ENCODE measurements at places on chromosomes 12 and 14.

DNA sequence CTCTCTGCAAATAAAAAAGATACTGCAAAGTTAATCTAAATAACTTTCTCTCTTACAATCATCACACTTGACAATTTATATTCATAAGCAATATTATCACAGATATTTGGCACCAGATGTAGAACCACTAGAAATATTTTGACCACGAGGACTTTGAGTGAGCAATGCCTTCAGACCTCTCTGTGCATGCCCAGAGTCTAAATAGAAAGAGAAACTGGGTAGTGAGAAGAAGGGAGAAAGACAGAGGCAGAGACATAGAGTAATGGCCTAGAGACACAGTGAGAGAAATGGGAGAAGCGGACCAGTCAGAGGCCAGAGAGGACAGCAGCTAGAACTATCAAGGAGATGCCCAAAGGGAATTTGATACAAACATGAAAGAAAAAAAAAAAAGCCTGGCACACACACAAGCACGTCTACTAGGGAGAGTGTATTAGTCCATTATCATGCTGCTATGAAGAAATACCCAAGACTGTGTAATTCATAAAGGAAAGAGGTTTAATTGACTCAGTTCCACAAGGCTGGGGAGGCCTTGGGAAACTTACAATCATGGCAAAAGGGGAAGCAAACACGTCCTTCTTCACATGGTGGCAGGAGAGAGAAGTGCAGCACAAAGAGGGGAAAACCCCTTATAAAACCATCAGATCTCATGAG, 41.1 kb downstream of the BMP4 start:
- DNase-seq, result no peak

GRCh38 chr12:31732926-31733548, 4.2 kb upstream of the AMN1 start:
- no peak for DNase-seq

DNA sequence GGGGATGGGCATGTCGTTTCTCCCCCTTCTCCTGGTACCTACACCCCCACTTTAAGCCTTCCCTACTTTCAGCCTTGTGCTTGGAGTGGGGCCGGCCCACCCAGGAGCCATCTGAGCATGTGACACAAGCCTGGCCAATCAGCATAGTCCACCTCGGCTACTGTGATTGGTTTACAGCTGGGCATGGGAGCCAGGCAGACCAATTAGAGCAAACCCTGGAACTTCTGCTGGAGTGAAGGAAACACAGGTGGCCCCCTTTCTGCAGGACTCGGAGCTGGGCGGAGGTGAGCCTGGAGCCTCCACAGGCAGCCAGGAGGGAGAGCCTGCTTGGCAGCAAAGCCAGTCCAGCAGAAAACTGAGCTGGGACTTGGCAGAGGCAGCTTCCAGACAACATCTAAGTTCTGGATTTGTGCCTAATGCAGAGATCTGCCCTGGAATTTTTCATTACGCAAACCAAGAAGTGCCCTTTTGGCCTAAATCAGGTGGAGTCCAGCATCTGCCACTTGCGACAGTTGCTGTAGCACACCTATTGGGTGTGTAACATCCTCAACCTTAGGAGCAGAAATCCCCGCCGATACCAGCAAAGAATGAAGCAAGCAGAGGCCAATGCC, 59.5 kb downstream of the SCARB1 start:
- peak; percentile 55 for DNase-seq

- DNase-seq, result no peak
These were observed 175.2 kb upstream of the ATP2B1 start for GRCh38 chr12:89883630-89884389.

DNA sequence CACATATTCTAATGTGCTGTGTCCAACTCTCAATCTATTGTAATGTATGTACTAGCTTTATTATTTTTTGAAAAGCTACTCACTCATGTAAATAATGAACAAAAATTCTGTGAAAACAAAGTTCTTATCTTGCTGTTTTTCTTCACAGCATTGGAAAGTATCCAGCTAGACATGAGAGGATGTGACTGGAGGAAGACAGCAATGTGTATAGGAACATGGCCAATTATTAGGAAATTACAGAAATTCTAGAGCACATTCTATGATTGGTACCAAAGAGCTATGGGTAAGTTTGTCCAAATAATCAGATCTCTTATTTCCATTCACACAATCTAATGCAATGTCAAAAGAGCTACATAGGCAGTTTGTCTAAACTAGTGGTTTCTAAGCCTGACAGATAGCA, 1100.2 kb downstream of the FSCB start:
- DNase-seq, result no peak

DNA sequence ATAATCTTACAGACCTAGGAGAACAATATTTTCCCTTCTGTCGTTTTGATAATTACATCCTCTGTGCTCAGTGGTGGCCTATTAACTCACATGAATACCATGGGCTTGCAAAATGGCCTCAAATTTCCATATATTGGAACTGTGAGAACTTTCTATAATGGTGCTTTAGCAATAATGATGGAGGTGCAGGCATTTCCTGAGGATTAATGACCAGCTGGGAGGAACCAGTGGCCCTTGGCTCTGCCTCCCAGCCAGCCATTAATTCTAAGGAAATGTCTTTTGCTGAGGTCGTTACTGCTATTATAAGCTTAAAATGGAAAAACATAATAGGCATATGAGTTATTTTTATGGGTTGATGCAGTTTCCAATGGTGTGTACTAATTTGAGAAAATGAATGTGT, 33.6 kb downstream of the HMGA2 start:
- DNase-seq, result no peak

- no peak for DNase-seq
These were observed 9.2 kb downstream of the MLH3 start for GRCh38 chr14:75042035-75042434.

GRCh38 chr14:35435177-35435576, 30.6 kb upstream of the NFKBIA start:
- DNase-seq, result no peak

DNA sequence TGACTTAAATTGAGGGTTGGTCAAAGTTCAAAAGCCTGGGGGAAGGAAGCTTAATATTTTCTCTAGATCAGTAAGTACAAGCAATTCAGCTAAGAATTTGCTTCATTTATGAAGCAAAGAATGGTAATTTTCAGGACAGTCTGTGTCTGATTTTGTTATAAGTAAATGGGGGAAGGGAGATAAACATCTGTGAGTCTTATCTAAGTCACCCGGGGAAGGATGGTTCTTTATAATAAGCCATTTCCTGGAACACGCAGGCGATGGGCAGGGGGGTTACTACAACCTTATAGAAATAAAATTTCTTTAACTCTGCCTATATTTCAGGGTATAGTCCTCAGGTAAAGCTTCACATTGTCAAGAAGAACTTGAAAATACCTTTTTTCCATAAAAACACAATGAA, 42.9 kb downstream of the HELB start:
- no peak for DNase-seq

GRCh38 chr12:69688021-69688420, 11.1 kb downstream of the BEST3 start:
- DNase-seq, result no peak

DNA sequence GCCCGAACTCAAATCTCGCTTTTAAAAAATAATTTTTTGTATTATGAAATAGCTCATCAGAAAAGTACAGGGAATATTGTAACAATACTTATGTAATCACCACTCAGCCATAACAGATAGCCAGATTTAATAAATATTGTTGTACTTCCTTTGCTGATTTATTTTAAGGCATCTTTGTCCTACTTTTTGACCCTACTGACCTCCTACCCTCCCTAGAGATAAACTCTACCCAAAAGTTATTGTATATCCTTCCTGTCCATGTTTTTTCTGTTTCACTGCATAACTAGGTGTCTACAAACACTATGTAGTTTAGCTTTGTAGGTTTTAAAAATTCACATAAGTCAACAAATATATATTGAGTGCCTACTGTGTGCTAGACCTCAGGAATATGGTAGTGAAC, 25.1 kb downstream of the SOCS2 start:
- no peak for DNase-seq

DNA sequence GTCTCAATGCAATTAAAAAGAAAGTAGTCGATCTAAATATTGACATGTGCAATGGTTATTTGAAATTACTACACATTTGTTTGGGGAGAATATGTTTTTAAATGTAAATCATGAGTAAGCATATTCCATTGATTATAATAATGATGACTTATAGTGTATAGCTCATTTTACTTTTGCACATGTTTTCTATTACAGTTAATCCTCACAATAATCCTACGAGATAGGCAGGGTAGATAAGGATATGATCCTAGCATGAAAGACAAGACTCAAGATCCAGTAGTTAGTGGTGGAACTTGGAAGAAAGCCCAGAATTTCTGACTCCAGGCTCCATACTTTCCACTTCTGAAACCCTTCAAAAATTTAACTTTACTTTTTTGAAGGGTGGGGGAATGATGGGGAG, 94.0 kb downstream of the NAV3 start:
- DNase-seq, result no peak

DNA sequence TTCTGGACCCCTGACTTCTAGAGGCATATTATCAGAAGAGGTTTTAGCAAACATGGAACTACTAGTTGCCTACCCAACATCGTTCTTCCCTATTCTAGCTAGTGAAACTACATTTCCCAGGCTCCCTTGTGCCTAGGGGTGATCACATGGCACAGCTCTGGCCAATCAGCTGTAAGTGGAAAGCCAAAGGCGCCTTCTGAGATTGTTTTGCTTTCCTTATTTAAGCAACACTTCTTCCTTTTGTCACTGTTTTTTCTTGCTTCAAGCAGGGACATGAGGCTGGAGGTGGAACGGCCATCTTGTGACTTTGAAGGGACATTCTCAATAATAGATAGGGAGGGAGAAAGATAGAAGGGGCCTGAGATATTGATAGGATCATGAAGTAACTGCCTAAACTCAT, 136.7 kb downstream of the ZNF664 start:
- DNase-seq, result no peak

DNA sequence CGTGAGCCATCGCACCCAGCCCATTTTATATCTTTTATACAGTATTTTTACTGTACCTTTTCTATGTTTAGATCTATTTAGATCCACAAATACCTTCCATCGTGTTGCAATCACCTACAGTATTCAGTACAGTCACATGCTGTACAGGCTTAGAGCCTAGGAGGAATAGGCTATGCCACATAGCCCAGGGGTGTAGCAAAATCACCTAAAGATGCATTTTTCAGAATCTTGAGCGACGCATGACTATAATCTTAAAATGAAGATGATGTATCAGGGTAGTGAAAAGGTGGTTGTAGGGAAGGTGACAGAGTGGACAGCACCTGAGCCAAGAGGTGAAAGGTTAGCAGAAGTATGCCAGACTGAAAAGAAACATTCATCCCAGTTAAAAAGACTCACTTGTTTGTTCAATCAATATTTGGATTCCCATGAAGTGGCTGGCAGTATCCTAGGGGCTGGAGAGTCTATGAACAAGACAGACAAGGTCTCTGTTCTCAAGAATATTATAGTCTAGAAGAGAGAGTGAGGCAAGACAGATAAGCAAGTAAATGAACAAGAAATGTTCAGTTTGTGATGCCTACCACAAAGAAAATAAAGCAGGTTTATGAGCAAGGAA, 3.6 kb downstream of the SPRING1 start:
- no peak for DNase-seq

- no peak for DNase-seq
These were observed 5.2 kb downstream of the MYBPC1 start for GRCh38 chr12:101599771-101600484.

DNA sequence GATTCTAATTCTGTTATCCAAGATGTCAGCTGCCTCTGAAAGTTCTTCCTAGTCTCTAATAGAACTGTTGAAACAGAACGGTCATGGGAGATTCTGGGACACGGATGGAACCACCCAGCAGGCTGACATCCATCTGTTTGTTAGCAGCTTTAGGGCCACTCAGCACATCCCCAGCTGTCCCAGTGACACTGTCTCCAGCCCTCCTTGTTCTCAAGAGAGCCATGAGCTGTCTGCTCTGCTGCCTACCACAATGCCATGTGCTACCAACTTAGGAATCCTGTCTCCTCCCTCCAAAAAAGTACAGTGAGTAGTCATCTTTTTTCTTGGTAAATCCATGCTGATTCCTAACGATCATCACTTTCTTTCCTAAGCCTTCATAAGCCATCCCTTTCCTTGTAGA, 130.5 kb downstream of the ZFP36L1 start:
- peak; percentile 5 for DNase-seq

DNA sequence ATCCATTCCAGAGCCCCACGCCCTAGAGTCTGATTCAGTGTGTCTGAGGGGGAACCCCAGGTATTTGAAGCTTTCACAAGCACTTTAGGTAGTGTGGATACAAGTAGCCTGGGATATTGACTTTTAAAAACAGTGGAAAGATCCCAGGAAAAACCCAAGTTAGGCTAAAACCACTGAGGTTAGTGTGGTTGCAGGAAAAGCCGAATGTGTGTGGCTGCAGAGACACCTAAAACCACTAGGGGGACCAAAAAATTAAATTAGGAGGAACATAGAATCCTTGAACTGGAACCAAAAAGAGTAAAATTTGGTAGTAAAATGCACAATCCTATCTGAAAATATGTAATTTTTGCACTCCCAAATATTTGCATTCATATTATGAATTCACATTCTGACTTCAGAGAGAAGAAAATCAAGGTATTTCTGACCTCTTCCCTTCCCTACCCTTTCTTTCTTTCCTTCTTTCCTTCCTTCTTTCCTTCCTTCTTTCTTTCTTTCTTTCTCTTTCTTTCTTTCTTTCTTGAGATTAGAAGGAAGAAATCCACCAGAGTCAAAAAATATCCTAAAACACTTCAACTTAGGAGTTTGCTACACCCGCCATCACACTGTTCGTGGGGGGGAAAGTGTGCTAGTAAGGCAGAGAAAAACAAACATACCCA, 37.8 kb downstream of the SLCO1A2 start:
- peak; percentile 9 for DNase-seq

- DNase-seq, result peak; percentile 29
These were observed 24.3 kb downstream of the UBR7 start for GRCh38 chr14:93231129-93231979.

- DNase-seq, result no peak
These were observed 146.0 kb downstream of the SLC38A4 start for GRCh38 chr12:46679754-46680153.

DNA sequence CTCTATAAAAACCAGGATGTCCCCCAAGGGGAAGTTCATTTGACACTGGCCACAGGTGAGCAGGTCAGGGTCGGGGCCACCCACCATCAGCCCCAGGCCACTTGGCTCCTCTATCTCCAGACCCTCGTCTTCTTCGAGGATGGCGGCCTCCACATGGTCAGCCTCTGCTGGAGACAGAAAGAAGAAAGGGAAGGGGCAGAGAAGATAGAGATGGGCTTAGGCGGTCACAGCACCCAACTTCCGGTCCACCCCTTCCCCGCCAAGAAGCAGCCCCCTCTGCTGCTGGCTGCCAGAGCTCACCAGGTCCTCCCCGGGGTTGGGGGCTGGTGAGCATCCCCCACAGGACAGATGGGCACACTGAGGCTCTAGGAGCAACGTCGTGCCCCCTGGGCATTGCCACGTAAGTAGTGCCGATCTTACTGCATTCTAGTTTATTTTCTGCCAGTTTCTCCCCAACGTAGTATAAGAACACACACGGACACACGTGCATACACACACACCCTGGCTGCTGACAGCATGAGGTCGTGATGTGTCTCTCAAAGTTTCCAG, 14.2 kb downstream of the BCL11B start:
- no peak for DNase-seq

- DNase-seq, result no peak
These were observed 1.7 kb upstream of the PAPLN start for GRCh38 chr14:73235531-73236155.

GRCh38 chr12:41970744-41971143, 173.9 kb downstream of the GXYLT1 start:
- DNase-seq, result no peak

GRCh38 chr14:54471641-54472040, 17.1 kb downstream of the GMFB start:
- DNase-seq, result no peak

GRCh38 chr14:26589925-26590324, 7.9 kb downstream of the NOVA1 start:
- no peak for DNase-seq
